Muscle of leg (tissue), 16 donors: ENCODE measurements at places on chromosomes 1 and 21. TPM values are rescaled to one million over a fixed set of nuclear protein-coding genes. Genes with fewer than 3 reads are reported as not detected.

DNA sequence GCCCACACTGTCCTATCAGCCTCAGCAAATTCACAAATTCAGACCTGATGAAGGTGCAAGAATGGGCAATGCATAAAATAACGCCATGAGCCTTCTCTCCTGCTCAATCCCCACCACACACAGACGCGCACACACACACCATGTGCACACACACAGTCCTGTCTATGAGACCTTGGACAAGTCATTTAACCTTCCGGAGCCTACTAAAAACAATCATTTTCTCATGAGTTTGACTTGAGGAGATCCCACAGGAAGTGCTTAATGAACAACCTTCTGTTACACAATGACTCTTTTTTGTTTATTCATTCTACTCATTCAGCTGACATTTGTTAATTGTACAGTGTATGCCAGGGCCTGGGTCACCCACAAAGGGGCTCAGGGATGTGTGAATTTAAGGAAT is 125.4 kb downstream of the EDEM3 start:
- no peaks in the 10 kb centered on the region for H3K27me3 ChIP-seq
- peak overlapping the region; percentile 81 for H3K27ac ChIP-seq
- peak; percentile 38 for DNase-seq
- peaks cover 44% of the 10 kb centered on the region for H3K4me1 ChIP-seq
- H3K4me3 ChIP-seq = no peak overlapping the region
- peaks cover 3% of the 10 kb centered on the region for H3K36me3 ChIP-seq

DNA sequence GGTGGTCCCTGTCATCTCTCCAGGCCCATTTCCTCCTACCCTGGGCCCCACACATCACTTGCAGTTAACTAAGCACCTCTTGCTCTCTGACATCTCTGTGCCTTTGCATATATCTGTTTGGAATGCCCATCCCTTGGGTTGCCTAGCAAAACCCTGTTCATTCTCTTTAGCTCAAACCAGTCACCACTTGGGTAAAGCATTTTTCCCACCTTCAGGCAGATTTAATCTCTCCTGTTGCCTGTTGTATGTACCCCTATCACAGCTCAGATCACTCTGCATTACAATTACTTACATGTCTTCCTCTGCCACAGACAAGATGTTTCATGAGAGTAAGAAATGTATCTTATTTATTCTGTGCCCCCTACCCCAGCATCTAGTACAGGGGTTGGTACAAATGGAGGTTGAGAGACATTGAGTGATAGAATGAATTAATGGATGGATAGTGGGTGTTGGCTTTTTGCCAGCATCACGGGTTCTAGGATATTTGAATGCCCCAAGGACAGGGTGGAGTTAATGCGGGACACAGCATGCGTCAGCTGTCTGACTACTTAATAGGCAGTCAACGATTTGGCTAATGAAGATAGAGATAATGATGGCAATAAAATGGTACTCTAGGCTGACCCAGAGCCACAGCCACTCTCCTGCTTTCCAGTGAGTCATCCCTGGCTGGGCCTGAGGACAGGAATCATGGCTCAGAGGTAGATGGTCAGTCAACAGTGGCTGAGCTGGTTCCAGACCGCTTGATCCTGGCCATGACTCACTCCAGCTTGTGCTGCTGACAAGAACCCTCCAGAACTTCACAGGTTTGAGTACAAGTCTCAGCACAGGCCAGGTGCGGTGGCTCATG is 6.5 kb downstream of the NR0B2 start:
- H3K27me3 ChIP-seq = peaks cover 2% of the 10 kb centered on the region
- no peak overlapping the region for H3K27ac ChIP-seq
- no peaks in the 10 kb centered on the region for H3K36me3 ChIP-seq
- H3K4me1 ChIP-seq = no peaks in the 10 kb centered on the region
- no peak overlapping the region for H3K4me3 ChIP-seq
- DNase-seq = no peak

- peaks cover 30% of the 10 kb centered on the region for H3K27me3 ChIP-seq
- no peak overlapping the region for H3K27ac ChIP-seq
- no peaks in the 10 kb centered on the region for H3K36me3 ChIP-seq
- DNase-seq = no peak
- H3K4me3 ChIP-seq = no peak overlapping the region
These were observed 4.1 kb upstream of the DISP3 start for GRCh38 chr1:11474826-11475225.

DNA sequence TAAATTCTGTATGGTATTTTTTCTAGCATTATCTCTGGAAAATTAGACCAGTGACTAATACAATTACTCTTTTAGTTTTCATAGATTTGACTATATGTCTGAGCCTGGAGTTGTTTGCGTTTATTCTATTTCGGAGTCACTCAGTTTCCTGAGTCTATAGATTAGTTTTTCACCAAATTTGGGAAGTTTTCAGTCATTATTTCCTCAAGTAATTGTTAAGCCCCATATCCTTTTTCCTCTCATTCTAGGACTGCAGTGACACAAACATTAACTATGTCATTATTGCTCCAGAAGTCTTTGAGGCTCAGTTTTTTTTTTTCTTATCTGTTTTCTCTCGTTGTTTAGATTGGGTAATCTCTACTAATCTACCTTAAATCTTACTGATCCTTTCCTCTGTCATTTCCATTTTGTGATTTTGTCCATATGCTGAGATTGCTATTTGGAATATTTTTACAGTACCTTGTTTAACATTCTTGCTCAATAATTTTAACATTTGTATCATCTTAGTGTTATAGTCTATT is 886.2 kb downstream of the LTN1 start:
- H3K4me1 ChIP-seq = peaks cover 4% of the 10 kb centered on the region
- no peak for DNase-seq
- H3K27me3 ChIP-seq = no peaks in the 10 kb centered on the region
- H3K36me3 ChIP-seq = no peaks in the 10 kb centered on the region
- H3K27ac ChIP-seq = no peak overlapping the region

DNA sequence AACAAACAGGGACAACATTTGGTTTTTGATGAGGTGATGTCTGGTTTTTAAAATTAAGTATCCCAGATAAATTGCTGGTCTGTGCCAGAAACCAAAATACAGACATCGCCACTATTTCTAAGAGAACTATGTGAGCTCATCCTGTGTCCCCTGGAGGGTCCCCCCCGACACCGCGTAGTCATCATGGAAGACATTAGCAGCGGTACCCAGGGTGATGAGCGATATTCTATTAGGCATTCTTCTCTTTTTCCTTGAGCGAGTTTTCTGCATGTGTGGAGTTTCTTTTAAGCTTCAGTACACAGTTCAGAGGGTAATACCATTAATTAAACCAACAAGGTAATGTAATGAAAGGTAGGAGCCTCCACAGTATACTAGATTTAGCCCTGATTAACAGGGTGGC is 26.5 kb downstream of the KAZN start:
- no peak overlapping the region for H3K4me3 ChIP-seq
- H3K4me1 ChIP-seq = peaks cover 14% of the 10 kb centered on the region
- H3K27me3 ChIP-seq = no peaks in the 10 kb centered on the region
- DNase-seq = no peak
- no peak overlapping the region for H3K27ac ChIP-seq
- H3K36me3 ChIP-seq = no peaks in the 10 kb centered on the region

The TNFRSF4 gene
- 3.2 TPM for total RNA-seq

GRCh38 chr1:38028105-38028591 is 15.6 kb downstream of the UTP11 start:
- no peak overlapping the region for H3K27ac ChIP-seq
- H3K4me3 ChIP-seq = no peak overlapping the region
- H3K36me3 ChIP-seq = peaks cover 30% of the 10 kb centered on the region
- H3K27me3 ChIP-seq = no peaks in the 10 kb centered on the region
- H3K4me1 ChIP-seq = peaks cover 33% of the 10 kb centered on the region
- no peak for DNase-seq

GRCh38 chr1:233357595-233358397 is 30.3 kb downstream of the MAP3K21 start:
- peak; percentile 11 for DNase-seq
- H3K27me3 ChIP-seq = peaks cover 7% of the 10 kb centered on the region
- H3K4me3 ChIP-seq = no peak overlapping the region
- no peaks in the 10 kb centered on the region for H3K4me1 ChIP-seq
- H3K27ac ChIP-seq = no peak overlapping the region

- H3K4me3 ChIP-seq = no peak overlapping the region
- no peaks in the 10 kb centered on the region for H3K36me3 ChIP-seq
- H3K4me1 ChIP-seq = peaks cover 8% of the 10 kb centered on the region
These were observed 23.2 kb upstream of the BECN2 start for GRCh38 chr1:241934201-241934848.

- H3K27me3 ChIP-seq = no peaks in the 10 kb centered on the region
- no peak overlapping the region for H3K4me3 ChIP-seq
- peaks cover 2% of the 10 kb centered on the region for H3K4me1 ChIP-seq
- no peak overlapping the region for H3K27ac ChIP-seq
These were observed 137.8 kb downstream of the PTPRC start for GRCh38 chr1:198776602-198777029.

- H3K36me3 ChIP-seq = no peaks in the 10 kb centered on the region
- H3K4me3 ChIP-seq = no peak overlapping the region
- H3K4me1 ChIP-seq = no peaks in the 10 kb centered on the region
- no peak overlapping the region for H3K27ac ChIP-seq
- peaks cover 11% of the 10 kb centered on the region for H3K27me3 ChIP-seq
These were observed 459.3 kb downstream of the MATN1 start for GRCh38 chr1:30263888-30264671.

- H3K4me1 ChIP-seq = peaks cover 17% of the 10 kb centered on the region
- H3K36me3 ChIP-seq = no peaks in the 10 kb centered on the region
- no peak overlapping the region for H3K4me3 ChIP-seq
- no peak for DNase-seq
These were observed 66.9 kb downstream of the CDC7 start for GRCh38 chr1:91567583-91567982.

DNA sequence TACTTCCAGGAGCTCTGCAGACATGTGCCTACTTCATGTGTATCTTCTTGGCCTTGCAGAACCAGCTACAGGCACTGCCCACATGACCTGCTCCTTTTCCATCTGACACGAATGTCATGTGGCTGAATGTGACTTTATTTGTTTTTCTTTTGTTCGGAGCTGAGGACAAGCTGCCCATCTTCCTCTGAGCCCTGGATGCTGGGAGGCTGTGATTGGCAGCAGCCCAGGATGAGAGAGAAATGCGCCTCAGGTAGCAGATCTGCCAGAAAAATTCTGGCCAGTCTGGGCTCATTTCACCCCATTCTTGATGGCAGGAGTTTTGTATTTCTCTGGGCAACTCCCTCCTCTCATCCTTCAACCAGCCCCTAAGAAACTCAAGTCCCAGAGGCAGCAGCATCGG is 372.0 kb downstream of the RPS6KC1 start:
- H3K4me1 ChIP-seq = peaks cover 6% of the 10 kb centered on the region
- no peak for DNase-seq
- H3K36me3 ChIP-seq = no peaks in the 10 kb centered on the region
- no peak overlapping the region for H3K27ac ChIP-seq
- H3K27me3 ChIP-seq = no peaks in the 10 kb centered on the region

DNA sequence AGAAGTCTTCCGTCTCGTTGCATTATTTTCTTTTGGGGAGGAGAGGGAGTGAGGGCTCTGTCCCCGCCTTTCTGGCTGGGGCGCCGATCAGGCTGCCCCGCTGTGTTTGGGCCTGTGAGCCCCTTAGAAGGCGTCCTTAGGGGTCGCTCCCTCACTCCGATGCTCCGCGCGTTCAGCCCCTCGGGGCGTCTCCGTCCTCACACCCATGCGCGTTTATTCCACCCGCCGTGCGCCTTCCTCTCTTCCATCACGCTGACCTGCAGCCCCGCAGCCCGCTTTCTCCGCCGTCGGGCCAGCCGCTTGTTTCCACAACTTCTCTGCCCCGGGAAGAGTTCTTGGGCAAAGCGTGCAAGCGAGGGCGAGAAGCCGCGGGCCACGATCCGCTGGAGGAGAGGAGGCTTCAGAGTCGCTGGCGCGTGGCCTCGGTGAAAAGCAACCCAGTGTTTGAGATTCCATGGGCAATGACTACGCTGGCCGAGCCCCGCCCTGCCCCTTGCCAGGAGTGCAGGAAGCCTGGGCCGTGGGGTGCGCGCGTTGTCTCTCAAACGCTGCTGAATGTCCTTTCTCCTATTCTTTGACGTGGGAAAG is 27.7 kb downstream of the TRIM11 start:
- H3K27me3 ChIP-seq = peaks cover 11% of the 10 kb centered on the region
- peaks cover 21% of the 10 kb centered on the region for H3K36me3 ChIP-seq
- H3K4me1 ChIP-seq = peaks cover 31% of the 10 kb centered on the region
- DNase-seq = no peak

The CD5L gene
- total RNA-seq = not detected

The RGS7 gene
- 0.13 TPM for total RNA-seq

The LY9 gene
- total RNA-seq = 0.13 TPM

DNA sequence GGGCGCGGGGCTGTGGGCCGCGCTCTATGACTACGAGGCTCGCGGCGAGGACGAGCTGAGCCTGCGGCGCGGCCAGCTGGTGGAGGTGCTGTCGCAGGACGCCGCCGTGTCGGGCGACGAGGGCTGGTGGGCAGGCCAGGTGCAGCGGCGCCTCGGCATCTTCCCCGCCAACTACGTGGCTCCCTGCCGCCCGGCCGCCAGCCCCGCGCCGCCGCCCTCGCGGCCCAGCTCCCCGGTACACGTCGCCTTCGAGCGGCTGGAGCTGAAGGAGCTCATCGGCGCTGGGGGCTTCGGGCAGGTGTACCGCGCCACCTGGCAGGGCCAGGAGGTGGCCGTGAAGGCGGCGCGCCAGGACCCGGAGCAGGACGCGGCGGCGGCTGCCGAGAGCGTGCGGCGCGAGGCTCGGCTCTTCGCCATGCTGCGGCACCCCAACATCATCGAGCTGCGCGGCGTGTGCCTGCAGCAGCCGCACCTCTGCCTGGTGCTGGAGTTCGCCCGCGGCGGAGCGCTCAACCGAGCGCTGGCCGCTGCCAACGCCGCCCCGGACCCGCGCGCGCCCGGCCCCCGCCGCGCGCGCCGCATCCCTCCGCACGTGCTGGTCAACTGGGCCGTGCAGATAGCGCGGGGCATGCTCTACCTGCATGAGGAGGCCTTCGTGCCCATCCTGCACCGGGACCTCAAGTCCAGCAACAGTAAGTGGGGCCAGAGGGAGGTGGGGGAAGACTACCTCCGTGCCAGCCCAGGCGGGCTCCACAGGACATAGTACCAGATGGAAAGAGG is 808 bp downstream of the MAP3K21 start:
- peak; percentile 11 for DNase-seq
- no peaks in the 10 kb centered on the region for H3K36me3 ChIP-seq

DNA sequence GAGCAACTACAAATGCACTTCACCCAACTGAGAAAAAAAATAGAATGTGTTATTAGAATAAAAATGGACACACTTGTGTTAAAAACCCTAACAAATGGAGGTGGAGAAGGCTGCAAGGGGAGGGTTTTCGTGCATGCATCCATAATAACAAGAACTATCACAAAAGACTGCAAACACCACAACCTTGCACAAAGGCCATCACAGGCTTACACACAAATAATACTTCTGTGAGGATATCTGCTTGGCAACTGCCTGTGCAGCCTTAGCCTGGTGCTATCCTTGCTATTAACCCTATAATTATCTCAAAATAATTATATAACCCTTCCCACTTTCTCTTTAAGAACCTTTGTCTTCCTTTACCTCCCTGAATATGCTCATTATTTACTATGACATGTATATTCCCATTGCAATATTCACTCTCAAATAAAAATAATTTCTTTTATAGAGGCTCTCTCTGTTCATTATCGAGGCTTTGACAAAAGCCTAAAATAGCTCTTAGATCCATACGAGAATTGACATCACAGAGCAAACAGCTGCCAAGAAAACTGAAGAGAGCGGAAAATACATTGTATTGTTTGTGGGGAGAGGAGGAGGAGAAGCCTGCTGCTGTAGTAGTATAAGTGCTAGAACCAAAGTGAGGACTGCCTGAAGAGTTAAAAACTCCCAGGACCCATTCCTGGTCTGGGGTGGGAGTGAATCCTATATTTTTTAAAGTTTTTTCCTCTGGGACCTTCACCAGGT is 1768.7 kb downstream of the BRINP3 start:
- no peaks in the 10 kb centered on the region for H3K36me3 ChIP-seq
- DNase-seq = peak; percentile 76
- H3K4me1 ChIP-seq = no peaks in the 10 kb centered on the region
- H3K27me3 ChIP-seq = no peaks in the 10 kb centered on the region

The CLDN17 gene
- total RNA-seq = not detected

The SPATA45 gene
- total RNA-seq = 0.44 TPM

The FAM72C gene
- 0.31 TPM for total RNA-seq
